ENCODE measurements at places on chromosomes 5 and 9.

DNA sequence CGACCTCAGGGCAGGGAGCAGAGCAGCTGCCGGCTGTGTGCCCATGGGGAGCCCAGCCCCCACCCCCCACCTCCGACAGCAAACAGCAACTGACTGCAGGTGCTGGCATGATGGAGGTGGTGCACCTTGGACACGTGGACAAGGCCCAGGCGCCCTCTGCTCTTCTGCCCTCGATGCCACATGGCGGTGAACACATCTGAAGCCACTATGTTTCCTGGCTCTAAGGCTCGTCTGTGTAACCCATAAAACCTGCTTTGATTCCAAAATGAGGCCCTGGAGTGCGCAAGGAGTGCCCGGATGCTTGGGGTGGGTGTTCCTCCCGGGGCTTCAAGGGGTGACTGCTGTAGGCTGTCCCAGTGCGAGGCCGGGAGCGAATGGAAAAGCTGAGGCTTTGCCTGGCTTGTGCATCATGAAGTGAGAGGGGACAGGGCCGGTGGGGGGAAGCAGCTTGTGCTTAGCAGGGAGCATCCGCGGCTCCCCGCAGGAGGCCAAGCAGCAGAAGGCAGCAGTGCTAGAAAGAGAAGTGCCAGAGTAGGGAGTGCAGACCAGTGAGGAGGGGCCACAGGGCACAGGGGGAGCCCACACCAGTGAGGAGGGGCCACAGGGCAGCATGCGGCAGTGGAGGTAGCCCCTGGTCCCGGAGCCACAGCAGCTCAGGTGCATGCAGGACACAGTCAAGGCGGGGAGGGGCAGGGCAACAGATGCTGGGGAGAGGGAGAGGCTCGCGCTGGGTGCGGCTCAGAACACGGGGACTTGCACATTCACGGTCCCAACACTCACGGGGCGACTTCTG is 30.0 kb downstream of the NKD2 start:
- DNase-seq, result no peak

DNA sequence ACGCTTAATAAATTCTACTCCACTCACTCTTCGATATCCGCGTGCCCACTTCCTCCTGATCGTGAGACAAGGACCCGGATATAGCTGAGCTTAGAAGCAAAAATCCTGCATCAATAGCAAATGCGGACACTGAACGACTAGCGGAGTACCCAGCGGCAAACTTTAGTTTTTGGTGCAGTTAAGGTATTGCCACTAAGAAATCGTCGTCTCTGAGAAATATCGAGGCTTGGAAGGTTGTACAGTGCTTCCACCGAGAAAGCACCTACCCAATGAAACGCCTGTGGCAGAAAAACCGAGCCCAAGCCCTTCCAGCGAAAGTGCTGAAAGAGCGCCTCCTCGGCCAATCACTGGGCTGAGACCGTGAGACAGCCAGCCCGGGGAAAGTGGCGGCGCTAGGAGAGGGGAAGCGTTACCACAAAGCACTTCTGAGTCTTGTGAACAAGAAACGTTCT is 32.2 kb downstream of the ANXA2R start:
- DNase-seq, result peak; percentile 24

GRCh38 chr5:36529142-36529541 is 77.3 kb upstream of the SLC1A3 start:
- no peak for DNase-seq

GRCh38 chr9:133919253-133920115 is 72.6 kb downstream of the VAV2 start:
- no peak for DNase-seq

DNA sequence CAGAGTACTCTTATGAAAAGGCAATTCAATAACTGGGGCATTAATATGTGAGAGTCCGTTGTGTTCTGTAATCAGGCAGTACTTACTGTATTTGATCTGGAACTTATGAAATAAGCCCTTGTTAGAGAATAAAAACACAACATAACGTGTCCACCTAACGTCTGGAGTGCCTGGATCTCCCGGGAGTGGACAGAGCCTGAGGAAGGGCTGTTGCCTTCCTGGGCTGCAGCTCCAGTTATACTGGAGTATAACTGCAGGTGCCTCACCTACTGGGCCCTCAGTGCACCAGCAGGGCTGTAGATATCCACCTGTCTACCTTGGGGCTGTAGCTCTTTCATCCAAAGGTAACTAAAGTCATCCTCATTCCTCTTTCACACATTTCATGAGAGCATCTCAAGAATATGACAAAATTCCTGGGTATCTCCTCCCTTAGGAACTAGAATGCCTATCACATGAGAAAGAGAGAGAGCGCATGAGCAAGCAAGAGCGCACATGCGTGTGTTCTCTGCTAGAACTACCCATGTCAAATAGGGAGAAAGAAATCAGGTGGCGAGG is 200.1 kb downstream of the GAPVD1 start:
- DNase-seq, result no peak

GRCh38 chr5:94385767-94386166 is 232.6 kb downstream of the KIAA0825 start:
- DNase-seq, result no peak

- DNase-seq, result no peak
Measured at GRCh38 chr9:37038302-37038942, 4.4 kb upstream of the PAX5 start.

DNA sequence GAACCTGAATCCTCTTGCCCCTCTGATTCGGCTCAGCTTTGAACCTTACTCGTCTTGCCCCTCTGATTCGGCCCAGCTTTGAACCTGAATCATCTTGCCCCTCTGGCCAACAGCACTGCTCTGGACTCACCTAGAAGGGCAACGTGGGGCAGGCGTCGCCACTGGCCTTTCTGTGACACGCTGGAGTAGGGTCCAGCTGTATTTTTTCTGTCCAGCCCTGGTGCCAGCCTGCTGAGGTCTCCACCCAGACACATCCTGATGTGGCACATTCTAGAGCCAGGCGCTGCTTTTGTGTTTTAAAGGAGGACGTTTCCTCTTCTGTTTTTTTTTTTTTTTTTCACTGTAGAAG is 15.2 kb upstream of the CPEB4 start:
- no peak for DNase-seq

- no peak for DNase-seq
Measured at GRCh38 chr9:107919263-107919662, 429.7 kb upstream of the KLF4 start.

- no peak for DNase-seq
Measured at GRCh38 chr5:144126707-144127106, 43.8 kb downstream of the YIPF5 start.

GRCh38 chr5:155150012-155150411 is 136.5 kb downstream of the KIF4B start:
- DNase-seq, result no peak

DNA sequence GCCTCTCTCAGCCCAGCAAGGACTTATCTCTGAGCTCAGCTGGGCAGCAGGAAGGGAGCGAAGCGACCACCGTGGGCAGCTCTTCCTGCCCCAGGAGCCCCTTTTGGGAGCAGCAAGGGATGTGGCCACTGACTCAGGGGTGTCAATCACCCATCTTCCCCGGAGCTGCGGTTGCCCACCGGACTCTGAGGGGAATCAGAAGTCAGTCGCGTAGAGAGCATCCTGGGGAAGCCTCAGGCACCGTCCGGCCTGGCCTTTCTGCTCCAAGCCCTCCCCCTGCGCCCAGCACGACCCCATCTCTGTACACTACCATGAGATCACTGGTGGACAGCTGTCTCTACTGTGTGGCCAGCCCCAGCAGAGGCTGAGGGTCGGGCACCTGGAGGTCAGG is 24.6 kb downstream of the GFI1B start:
- DNase-seq, result no peak

DNA sequence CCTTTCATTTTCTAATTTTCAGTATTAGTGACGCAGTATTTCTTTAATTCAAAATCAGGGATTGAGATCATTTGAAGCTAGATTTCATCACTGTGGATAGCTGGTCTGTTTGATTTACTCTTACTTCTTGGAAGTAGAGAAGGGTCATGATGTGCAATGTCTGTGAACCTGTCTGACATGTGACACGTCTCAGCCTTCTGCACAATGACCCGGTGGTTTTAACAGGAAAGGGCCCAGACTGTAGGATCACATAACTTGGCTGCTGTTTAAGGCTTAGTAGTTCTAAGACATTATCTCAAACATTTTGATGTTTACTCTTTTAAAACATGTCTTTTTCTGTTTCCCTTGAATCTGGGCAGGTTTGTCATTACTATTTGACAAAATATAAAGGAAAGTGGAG is 823.3 kb upstream of the NUDT12 start:
- no peak for DNase-seq

GRCh38 chr9:123712399-123712798 is 217.5 kb downstream of the DENND1A start:
- no peak for DNase-seq

DNA sequence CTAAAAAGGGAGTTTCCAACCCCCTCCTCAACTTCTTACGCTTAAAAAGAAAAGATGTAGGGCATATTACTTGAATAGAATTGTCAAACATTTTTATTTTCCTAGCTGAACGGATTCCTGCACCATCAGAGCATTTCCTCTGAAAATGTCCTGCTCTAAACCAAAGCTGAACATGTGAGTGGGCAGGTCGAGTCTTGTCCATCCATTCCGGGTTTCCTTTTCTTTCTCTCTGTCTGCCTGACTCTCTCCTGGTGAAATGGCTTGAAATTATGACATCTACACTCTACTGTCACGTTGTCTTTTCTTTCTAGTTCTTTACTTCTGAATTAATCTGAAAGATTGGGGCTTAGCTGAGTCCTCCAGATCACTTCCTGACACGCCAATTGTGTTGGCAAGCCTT is 39.2 kb upstream of the PTPN3 start:
- no peak for DNase-seq

DNA sequence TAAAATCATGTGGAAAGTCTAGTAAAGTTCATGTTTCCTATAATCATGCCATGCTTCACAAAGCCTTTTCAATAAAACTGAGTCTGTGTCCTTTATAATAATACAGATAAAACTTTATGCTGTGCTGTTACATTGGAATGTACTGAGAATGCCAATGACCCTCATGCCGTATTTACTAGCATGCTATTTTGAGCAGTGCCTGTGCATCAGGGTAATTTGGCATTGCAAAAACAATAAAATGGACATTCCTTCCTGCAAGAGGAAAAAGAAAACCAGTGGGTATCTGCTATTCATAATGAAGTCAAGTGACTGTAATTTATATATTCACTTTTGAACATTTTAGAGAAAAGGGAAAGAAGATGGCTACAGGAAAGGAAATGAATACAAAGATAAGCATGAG is 159.0 kb downstream of the PBX3 start:
- DNase-seq, result no peak

Measured in esophagus squamous epithelium (tissue), 5 donors.